Kidney epithelial cell (primary cell): ENCODE measurements at places on chromosomes 6 and 20.

GRCh38 chr6:144338951-144339700 lies 54.0 kb downstream of the UTRN start:
- no peak for DNase-seq

- no peak for DNase-seq
These were observed 19.0 kb downstream of the CTCFL start for GRCh38 chr20:57505979-57506378.

GRCh38 chr6:170248861-170249600 lies 41.8 kb downstream of the DLL1 start:
- no peak for DNase-seq

DNA sequence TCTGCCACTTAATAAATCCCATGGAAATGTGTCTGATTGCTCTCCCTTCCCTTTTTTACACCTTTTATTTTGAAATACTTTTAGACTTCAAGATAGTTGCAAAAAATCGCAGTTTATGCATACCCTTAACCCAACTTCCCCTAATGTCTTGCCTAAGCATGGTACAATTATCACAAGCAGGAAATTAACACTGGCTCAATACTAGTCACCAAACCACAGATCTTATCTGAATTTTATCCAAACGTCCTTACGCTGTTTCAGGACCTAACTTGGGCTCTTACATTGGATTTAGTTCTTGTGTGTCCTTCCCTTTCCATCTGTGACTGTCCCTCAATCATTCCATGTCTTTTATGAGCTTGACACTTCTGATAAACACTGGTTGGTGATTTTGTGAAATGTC lies 146.3 kb downstream of the ZNF217 start:
- DNase-seq = no peak

DNA sequence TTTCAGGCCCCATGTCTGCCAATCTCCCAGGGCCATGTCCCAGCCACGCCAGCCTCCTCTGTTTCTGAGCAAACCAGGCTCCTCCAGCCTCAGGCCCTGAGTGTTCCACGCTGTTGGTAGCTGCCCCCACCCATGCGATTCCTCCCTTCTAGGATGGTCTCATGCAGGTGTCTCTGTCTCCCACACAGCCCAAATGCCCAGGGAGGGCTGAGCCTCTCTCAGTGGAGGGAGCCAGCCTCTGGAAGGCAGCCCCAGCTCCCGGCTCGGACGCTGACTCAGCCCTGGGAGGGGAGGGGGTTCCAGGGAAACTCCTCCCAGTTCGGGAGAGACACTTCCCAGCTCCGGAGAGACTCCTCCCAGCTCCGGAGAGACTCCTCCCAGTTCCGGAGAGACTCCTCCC lies 122.9 kb upstream of the AFDN start:
- no peak for DNase-seq

- no peak for DNase-seq
These were observed 29.5 kb upstream of the BHLHE23 start for GRCh38 chr20:63036291-63036690.

- no peak for DNase-seq
These were observed 35.7 kb downstream of the MGME1 start for GRCh38 chr20:18004384-18005031.

GRCh38 chr6:98463038-98464000 lies 371.1 kb upstream of the POU3F2 start:
- no peak for DNase-seq

- no peak for DNase-seq
These were observed 225.5 kb downstream of the BCKDHB start for GRCh38 chr6:80331974-80332373.

DNA sequence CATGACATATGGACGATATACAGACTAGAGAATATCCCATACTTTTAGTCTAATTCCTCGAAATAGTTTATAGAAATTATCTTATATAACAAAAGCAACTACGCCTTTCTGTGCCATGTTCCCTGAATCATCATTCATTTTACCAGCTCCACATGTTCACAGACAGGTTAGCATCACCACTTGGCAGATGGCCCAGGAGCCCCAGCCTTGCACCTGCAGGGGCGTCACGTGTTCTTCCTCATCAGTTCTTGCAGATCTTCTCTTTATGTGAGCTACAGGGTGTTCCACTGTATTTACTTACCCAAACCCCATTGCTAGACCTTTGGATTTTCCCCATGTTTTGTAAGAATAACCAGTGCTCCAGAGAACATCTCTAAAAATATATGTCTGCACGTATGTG lies 12.6 kb upstream of the BNIP5 start:
- no peak for DNase-seq

GRCh38 chr6:11009353-11009752 lies 34.8 kb downstream of the ELOVL2 start:
- DNase-seq = peak; percentile 48

GRCh38 chr20:1820138-1821079 lies 74.8 kb upstream of the SIRPA start:
- DNase-seq = no peak

GRCh38 chr6:38209371-38210260 lies 390.1 kb downstream of the ZFAND3 start:
- no peak for DNase-seq

DNA sequence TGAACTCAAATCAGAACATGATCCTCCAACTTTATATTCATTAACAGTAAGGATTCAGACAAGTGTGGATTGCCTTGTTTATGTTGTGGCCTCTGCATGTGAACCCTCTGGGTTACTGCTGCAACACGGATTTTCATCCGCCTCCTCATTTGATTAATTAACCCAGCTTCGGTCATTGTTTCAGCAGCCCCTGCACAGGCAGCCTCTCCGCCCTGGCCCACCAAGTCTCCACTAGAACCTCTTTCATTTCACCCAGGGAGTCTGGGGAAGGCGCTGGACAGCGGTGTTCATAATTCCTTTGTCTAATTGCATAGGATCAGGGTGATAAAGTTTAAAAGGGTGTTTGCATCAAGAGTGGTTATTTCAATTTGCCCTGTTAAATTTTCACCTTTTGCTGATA lies 15.7 kb downstream of the NKX2-2 start:
- no peak for DNase-seq

DNA sequence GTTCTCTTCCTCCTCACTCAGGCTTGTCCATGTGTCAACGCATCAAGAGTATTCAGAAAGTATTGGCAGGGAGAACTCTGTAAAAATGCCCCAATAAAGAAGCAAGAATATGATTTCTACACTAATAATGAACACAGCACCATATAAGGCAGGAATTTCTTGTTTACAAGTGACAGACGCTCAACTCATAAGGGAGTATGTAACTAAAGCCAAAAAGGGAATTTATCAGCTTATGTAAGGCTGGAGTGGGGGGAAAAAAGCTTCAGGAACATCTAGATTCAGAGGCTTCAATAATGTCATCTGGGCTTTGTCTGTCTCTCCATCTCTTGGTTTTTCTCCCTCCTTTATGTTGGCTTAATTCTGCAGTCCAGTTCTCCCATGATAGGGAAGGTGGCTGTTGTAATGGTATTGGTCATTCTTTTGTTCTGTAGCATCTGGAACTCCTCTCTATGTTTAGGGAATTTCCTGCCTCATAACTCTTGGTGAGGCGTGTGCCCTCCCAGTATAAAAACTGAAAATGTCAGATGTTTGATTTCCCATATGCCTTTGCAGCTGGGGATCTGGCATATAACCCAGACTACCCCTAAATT lies 125.1 kb upstream of the COL21A1 start:
- DNase-seq = no peak

DNA sequence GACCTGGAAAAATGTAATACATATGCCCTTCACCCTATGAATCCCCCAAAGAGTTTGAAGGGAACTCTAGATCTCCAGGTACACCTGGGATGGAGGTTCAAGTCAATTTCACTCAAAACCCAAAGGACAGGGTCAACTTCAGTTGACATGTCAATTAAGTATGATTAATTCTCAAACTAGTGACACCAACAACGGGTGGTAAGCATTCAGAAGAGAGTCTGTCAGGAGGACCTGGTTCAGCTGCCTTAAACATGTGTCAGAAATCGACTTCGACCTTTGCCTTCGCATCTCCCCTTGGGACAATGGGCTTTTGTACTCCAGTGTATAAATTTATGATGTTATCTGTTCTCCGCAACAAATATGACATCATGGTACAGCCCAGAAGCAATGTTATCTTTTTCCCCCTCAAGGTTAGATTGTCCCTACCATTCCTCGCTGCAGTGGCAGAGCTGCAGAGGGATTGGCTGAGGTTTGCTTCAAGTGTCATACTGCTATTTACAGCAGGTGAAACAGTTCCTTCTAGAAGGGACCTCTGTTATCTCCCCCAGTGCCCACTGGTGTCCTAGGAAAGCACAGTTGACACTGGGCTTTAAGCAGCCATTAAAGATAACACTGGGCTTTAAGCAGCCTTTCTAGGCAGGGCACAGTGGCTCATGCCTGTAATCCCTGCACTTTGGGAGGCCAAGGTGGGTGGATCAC lies 94.7 kb upstream of the SNX9 start:
- DNase-seq = no peak

DNA sequence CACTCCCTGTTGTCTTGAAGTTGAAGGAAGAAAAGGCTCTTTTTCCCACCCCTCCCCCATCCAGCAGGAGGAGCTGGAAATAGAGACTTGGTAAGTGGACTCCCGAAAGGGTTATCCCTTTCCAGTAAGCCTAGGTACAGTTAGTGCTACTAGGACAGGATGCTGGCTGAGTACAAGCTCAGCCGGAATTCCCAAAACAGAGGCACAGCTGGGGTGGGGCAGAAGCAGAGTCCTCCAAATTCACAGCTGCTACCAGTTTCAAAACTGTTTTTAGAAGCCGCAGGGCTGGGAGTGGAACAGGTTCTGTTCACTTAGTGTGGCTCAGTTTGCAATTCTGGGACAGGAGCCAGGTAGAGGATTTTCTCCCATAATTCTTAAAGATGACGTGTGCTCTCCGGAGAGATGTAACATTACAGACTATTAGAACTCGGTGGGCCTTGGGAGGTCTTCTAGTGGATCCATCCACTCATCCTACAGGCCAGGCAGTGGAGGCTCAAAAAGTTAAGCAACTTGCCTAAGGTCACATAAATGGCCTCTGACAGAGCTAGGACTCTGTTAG lies 19.0 kb upstream of the UTRN start:
- no peak for DNase-seq

DNA sequence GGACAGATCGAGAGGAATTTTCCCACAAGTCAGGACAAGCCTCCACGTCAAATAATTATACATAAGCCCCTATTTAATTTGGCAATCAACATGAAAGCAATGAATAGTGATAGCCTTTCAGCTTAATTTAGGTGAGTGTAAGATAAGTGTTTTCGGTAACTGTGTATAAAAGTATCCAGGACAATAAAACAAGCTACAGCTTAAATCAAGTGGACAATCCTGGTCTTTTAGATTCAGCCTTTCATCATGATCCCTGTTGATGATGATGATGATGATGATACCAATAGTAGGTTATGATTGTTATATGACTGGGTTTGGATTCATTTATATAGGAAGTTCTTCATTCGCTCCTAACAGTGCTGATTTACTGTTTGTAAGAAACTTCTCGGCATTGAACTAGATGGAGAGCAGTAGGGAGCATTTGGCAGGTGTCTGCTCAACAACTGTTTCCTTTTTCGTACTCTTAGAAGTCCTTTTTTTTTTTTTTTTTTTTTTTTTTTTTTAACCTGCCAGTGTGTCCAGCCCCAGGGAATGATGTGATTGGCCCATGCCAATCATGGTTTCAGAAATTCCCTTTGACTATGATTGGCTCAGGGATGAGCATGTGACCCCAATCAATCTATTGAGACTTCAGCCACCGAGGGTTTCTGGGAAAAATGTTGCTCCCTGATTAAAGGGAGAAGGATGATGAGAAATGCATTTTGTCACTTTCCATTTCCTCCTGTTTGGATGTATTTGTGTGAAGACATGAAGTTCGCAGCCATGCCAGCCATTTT lies 11.3 kb upstream of the RNF182 start:
- no peak for DNase-seq

GRCh38 chr20:48891235-48892048 lies 30.1 kb upstream of the ARFGEF2 start:
- no peak for DNase-seq

DNA sequence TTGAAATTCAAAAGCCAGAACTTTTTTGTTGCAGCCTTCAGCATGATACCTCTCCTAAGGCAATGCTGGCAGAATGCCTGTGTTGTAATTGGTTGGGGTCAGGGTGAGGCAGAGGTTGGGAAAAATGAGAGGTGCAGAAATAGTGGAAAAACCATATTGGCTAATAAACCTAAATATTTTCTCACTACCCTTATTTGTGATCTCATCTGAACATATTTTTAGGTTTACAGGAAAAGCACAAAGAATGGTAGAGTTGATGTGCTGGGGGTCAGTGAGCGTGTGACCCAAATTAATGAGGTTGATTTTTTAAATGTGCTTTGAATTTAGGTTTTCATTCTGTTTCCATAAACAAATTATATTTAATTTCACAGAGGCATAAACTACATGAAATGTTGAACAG lies 437.3 kb downstream of the HDGFL1 start:
- DNase-seq = no peak

- DNase-seq = no peak
These were observed 61.0 kb downstream of the SNAI1 start for GRCh38 chr20:50043573-50044352.
